ENCODE measurements at places on chromosomes 11 and 22.

DNA sequence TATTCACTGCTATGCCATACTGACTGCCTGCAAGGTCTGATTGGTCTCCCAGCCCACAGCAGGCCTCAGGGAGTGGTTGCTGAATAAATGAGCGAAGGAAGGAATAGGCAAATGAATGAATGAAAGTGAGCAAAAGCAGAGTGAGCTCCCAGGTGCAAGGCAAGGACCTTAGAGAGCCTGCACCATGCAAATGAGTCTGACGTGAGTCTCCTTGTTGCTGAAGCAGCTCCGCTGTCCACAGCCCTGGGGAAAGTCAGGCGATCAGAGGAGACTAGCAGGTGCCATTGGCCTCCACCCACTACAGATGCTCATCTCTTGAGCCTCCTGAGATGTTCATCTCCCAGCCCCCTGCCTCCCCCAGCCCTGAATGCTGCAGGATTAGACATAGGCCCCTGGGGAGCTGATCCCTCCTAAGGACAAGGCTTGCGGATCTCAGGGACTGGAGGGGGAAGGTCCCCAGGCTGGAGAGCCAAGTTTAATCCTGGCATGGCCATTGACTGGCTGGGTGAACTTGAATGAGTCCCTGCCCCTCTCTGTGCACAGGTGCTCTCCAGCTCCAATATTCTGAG lies 22.1 kb downstream of the GDPD5 start:
- DNase-seq, result no peak

- no peak for DNase-seq
These were observed 10.0 kb upstream of the TMEM191C start for GRCh38 chr22:21457023-21457787.

DNA sequence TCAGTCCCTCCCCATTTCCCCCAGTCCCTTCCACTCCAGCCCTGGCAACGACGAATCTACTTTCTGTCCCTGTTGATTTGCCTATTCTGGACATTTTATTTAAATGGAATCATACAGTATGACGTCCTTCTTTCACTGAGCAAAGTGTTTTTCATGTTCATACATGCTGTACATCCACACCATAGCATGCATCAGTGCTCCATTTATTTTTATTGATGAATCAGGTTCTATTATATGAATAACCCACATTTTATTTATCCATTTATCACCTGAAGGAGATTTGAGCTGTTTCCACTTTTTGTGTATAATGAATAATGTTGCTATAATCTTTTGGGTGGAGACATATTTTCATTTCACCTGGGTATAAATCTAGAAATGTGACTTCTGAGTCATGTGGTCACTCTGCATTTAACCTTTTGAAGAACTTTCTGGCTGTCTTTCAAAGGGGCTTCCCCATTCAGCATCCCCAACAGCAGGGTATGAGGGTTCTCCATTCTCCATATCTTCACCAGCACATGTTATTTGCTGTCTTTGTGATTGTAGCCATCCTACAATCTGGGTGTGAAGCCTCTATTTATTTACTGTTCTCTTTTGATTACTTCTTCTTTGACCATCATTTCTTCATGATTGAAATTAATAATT lies 531.7 kb downstream of the ETS1 start:
- DNase-seq, result no peak

DNA sequence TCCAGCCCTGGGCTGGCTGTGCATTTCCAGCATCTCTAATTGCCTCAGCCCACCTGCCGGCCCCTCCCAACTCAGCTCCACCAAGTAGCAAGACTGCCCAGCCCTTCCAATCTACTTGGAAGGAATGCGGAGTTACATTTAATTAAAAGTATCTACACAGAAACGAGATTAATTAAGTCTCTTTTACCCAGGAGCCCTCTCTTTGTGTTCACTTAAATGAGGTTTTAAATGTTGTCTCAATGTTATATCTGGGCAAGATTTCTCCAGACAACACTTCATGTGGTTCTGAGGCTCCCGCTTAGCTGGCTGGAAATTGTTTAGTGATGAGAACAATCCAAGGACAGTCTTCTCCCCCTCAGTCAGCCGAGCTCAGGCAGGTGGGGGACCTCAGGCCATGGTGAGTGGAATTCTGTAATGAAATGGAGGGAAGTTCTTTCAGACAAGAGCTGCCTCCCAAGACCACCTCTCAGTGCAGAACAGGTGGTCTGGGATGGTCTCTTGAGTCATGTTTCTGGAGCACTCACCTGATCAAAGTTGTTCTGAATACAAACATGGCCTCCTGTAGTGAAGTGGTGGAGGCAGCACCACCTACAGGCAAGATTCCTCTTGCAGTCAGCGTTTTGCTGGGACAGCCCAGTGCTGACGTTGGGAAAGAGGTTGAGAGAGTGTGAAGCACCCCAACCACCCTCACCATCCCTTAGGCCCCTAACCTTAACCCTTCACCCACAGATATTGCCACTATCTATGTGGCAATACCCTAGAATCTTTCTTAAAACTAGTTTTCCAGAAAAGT lies 371.6 kb downstream of the CADM1 start:
- no peak for DNase-seq

GRCh38 chr11:12786891-12787290 lies 112.7 kb downstream of the TEAD1 start:
- DNase-seq, result no peak

DNA sequence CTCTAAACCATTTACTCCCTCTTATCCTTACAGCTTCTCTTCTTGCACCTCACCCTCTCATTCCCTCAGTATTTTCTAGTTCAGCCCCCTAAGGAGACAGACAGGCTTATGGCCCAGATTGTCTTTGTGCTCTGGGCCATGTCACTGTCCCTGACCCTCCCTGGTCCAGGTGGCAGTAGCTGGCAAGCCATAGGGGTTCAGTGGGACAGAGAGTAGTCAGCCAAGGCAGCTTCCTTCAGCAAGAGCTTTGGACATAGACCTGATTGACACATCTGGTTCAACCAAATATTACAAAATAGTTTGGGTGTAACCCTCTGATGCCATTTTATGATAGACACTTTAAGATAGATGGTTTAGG lies 53.9 kb downstream of the NCAM1 start:
- DNase-seq, result no peak

DNA sequence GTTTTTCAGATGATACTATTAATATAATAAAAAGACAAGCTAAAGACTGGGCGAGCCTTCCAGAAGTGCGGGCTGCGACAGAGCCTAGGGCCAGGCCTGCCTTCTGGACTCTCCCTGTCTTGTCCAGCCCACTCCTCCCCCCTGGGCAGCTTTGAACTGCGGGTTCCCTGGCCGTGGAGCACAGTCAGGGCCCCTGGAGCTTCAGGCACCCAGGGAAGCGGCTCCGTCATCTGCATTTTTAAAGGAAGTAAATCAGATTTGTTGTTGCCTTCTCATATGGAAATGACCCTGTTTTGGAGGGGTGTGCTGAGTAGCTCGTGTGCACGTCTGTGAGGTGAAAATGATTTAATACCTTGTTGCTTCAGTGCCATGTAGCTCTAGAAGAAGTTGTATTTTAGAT lies 265.3 kb downstream of the TBC1D22A start:
- no peak for DNase-seq

GRCh38 chr11:13550761-13551160 lies 55.0 kb upstream of the PTH start:
- no peak for DNase-seq

DNA sequence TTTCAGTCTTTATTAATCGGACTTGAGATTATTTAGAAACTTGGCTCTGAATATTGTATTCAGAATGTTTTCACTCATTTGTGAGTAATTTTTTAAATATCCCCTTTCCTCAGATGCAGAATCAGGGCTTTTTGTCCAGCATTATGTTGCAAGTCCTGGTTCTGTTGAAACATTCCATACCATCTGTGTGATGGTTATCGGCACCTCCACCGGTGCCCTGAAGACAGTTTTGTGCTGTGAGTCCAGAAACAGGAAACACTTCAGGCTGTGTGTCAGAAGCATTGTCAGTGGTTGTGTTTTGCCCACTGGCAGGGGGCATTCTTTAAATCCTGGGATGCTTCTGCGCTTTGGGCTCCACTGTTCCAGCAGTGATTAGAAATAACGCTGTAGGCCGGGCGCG lies 20.4 kb downstream of the CDPF1 start:
- DNase-seq, result no peak

DNA sequence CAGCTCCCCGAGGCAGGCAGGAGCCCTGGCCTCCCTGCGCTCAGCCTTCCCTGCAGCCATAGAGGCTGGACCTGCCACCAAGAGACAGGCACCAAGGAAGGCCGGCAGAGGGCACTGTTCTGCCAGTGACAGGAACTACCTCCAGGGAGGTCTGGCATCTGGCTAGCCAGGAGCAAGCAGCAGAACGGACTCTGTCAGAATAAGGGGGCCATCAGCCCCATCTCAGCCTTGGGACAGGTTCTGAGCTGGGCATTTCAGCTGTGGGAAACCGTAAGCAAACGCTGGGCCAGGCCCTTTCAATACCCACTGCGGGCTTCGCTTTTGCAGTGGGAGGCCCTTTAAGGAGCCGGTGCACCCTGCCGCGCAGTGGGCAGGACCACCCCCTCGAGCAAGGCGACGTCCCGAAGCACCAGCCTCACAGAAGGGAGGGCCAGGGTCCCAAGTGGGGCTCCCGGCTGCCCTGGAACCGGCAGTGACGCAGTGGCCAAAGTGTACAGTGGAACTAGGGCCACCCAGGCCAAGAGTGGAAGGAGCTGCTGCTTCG lies 18.2 kb downstream of the IFT27 start:
- DNase-seq, result no peak

- DNase-seq, result no peak
These were observed 31.4 kb downstream of the NUMA1 start for GRCh38 chr11:72048766-72049460.

DNA sequence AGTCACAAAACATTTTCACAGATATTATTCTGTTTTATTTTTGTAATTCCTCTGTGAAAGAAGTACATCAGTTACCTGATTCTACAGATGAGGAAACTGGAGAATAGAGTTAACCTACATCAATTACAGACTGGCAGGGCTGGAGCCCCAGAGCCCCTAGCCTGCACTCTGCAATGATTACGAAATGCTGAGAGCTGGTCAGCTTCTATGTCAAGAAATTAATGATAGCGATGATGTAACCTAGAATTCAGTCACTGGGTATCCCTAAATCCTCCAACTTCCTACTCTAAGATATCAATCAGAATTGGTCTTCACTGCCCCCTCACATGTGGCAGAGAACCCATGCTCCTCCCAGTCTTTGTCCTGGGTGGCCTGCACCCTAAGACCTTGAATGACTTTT lies 273.5 kb upstream of the PLET1 start:
- DNase-seq, result no peak

GRCh38 chr11:22786475-22786874 lies 43.1 kb downstream of the SVIP start:
- DNase-seq, result no peak

GRCh38 chr11:131454989-131455388 lies 84.6 kb downstream of the NTM start:
- no peak for DNase-seq

GRCh38 chr11:83047515-83048225 lies 24.0 kb downstream of the RAB30 start:
- DNase-seq, result peak; percentile 70

DNA sequence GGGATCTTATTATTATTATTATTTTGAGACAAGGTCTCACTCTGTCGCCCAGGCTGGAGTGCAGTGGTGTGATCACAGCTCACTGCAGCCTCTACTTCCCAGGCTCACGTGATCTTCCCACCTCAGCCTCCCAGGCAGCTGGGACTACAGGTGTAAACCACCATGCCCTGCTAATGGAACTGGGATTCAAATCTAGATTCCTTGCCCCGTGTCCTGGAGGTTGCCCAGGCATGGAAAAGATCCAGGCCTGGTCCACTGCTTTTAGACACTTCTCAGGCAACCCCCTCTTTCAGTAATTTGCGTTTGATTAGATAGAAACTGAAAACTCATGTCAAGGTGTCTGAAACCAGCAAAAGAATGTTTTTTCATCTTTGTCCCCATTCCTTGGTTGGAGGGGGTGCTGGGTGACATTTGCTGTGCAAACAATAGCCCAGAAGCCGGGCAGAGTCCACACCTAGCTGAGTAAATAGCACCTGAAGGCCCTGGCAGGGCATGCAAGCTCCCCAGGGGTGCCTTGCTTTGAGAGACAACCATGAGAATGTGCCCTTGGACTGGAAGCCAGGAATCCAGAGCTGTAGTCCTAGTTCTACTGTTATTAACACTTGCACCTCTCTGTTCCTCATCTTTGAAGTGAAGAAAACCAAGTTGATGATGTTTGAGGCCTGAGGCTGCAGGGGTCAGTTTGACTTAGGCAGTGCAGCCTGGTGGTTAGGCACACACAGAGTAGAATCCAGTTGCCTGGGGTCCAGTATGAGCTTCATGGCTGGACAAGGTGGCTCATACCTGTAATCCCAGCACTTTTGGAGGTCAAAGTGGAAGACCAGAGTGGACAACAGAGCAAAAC lies 19.1 kb upstream of the XBP1 start:
- no peak for DNase-seq

DNA sequence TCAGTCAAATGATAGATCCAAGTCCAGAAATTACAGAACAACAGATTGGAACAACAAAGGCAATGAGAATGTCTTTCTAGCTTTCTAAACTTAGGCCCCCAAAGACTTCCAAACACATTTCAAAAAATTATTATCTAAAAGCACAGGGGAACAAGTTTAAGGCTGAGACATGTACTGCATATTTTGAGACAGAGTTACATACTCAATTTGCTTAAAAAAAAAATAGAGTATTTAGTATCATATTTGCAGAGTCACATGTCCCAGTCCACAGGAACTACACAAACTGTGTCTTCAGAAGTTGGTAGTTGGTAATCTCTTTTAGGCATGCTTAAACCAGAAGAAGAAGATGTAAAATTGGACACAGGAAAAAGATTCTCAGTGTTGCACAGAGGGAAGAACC lies 127.2 kb downstream of the MAML2 start:
- no peak for DNase-seq

GRCh38 chr11:82494988-82495432 lies 238.7 kb downstream of the FAM181B start:
- peak; percentile 43 for DNase-seq

DNA sequence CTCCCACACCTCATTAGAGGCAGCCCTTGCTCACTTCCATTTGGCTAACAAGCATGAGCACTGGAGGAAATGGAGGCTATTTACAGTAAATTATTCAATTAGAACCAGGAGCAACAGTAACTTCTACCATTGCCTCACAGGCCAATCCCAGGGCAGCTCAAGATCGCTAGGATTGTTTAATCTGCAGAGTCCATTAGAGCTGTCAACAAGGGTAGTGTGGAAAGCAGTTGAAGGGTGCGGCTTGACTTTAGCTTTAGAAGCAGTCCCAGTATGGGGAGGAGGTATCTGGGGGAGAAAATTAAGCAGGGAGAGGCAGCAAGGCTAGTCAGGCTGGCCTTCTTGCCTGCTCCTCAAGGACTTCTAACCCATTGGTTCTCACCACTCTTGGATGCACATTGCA lies 38.3 kb upstream of the CYP2R1 start:
- DNase-seq, result no peak

Measured in NCI-H1417 (cell line).